ENCODE measurements at places on chromosomes 5 and 9. TPM values are rescaled to one million over a fixed set of nuclear protein-coding genes. Genes with fewer than 3 reads are reported as not detected.

DNA sequence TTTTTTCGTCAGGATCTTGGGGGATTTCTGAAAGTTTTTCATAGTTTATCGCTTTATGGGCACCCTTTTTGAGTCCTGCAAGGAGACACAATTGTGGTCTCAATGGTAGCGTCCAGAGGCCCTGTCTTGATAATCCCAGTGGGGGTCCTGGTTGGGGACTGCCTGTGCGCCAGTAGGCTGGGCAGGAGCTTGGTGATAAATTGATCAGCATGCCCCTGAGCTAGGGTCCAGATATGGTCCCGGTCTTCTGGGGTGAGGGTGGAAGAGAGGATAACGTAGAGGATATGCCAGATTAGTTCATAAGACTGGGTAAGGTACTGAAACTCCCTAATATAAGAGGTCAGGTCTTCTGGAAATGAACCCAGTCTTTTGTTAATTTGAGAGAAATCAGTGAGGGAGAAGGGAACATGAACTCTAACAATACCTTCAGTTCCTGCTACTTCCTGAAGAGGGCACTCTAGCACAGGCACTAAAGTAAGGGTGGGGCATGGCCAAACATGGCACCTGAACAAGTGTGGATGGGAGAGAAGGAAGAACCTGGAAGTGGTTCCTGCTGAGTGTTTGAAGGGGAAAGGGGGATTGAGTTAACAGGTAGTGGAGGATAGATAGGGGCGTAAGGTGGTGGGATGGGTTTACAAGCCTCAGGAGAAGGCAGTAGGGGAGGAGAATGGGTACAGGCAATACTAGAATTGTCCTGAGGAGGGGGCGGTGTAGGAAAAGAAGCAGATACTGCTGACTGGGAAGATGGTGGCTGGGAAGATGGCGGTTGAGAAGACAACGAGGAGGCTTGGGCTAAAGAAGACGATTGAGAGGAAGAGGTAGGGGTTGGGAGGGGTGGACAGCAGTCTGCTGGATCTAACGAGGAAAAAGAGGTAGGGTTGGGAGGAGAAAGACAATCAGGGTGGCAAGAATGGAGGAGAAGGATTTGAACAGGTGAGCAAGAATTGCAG, 33.8 kb upstream of the ANXA2R start:
- no peaks in the 10 kb centered on the region for H3K27me3 ChIP-seq
- H3K36me3 ChIP-seq = peaks cover 18% of the 10 kb centered on the region
- H3K27ac ChIP-seq = no peak overlapping the region
- H3K4me3 ChIP-seq = no peak overlapping the region
- DNase-seq = peak; percentile 58
- H3K4me1 ChIP-seq = peaks cover 39% of the 10 kb centered on the region

DNA sequence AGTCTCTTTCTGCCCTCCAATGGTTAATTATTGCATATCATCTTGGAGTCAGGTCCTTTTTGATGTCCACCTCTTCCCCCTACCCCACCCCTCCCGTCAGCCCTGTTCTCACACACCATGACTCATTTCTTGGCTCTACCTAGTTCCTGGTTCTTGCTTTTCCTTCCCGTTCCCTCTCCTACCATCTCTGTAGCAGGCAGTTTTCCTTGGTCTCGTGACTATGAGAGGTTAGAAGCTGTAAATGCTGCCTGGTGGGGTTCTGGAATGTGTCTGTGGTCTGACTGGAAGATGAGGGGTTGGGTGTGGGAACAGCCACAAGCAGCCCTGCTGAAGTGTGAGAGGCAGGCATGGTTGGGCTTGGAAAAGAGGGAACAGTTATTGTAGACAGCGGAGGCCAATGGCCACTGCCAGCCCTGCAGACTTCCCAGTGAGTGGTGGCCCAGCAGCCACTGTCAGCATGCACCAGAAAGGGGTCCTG, 18.2 kb downstream of the SLC22A5 start:
- H3K27ac ChIP-seq = no peak overlapping the region
- no peak overlapping the region for H3K4me3 ChIP-seq
- H3K36me3 ChIP-seq = no peaks in the 10 kb centered on the region
- H3K4me1 ChIP-seq = peaks cover 52% of the 10 kb centered on the region
- no peak for DNase-seq

DNA sequence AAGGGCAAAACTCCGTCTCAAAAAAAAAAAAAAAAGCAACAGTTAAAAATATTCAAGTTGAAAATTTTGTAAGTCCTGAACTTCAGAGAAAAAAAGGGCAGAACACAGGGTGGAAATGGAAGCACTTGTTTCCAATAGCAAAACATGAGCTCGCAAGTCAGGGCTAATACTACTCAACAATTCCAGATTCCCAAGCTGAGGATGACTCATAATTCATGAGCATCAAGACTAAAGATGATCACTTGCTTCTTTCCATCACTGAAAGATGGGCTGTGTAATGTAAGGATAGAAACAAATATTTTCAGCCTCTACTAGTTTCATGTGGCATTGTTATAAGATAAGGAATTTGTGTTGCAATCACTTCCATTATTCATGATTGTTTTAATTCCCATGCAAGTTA, 33.5 kb upstream of the FST start:
- no peak overlapping the region for H3K4me3 ChIP-seq
- no peaks in the 10 kb centered on the region for H3K36me3 ChIP-seq
- no peak overlapping the region for H3K27ac ChIP-seq

DNA sequence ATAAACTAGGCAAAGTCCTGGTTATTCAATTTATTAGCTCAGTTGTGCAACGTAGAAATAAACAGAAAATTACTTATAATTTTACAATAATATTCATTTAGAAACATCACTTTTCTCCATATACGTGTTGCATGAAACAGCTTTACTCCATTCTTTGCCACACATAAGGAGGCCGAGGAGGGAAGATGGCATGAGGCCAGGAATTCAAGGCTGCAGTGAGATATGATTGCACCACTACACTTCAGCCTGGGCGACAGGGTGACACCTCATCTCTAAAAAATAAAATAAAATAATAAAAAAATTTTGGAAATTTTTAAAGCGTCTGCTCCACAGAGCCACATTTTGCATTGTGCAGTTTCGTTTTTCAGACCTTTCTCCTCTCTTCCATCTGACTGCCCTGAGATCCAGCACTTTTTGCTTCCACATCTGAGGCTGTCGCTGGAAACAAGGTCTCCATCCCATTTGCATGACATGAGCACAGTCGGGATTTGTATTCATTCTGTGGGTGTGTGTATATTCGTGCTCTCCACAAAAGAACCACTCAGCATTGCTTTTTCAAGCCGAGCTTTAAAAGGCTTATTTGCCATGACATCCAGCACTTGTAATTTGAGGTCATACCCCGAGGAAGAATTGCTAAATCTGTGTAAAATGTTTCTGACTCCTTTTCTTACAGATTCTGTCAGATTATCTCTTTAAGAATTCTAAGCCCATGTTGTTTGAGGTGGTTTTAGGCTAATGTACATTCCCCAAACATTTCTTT, 98.6 kb upstream of the MSX2 start:
- DNase-seq = no peak
- no peaks in the 10 kb centered on the region for H3K4me1 ChIP-seq
- H3K4me3 ChIP-seq = no peak overlapping the region
- no peaks in the 10 kb centered on the region for H3K36me3 ChIP-seq
- H3K27me3 ChIP-seq = peaks cover 4% of the 10 kb centered on the region

PRUNE2 gene
- 0.24 TPM for total RNA-seq

DNA sequence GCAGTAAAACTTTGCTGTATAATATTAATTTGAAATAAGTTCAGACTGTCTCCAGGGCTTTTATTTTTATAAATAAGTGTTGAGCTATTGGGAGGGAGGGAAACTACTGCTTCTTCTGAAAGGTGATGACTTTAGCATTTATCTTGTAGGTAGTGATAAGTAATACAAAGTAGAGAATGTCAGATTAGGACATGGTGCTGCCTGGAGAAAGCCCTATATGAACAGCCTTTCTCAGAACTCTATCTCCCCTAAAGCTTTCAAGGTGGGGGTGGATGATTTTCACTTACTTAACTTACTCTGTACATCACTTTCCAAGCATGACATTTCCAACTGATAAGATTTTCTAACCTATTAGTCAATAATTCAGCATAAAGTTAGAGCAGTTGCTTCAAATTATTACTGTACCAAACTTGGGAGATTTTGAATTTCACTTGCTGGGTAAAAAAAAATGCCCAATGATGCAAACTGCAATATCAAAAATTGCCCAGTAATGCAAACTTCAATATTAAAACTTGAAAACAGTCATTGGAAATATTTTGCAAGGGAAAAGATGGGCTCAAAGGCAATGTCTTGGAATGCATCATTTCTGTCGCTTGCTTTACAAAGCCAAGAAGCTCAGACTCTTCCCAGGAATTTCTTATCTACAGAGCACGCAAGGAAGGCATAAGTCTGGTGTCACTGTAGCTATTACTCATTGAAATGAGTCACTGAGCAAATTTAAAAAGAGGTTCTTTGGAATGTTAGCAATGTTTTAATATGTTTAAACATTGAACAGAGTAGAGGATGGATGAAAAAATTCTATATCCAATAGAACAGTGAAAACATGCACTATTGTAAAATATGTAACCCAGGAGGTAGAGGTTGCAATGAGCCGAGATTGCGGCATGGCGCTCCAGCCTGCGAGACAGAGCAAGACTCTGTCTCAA, 569.5 kb downstream of the PSAT1 start:
- no peaks in the 10 kb centered on the region for H3K4me1 ChIP-seq
- no peak for DNase-seq
- no peaks in the 10 kb centered on the region for H3K27me3 ChIP-seq
- H3K27ac ChIP-seq = no peak overlapping the region
- no peak overlapping the region for H3K4me3 ChIP-seq

MED22 gene
- total RNA-seq = 20.8 TPM

- peak within 1 kb of the TSS; percentile 98 for H3K4me3 ChIP-seq
- H3K27me3 ChIP-seq = no peaks in the 10 kb centered on the region
- H3K36me3 ChIP-seq = peaks cover 26% of the 10 kb centered on the region
- peak within 1 kb of the TSS; percentile 99 for H3K27ac ChIP-seq
- peak; percentile 96 for DNase-seq
- peaks cover 62% of the 10 kb centered on the region for H3K4me1 ChIP-seq
These were observed at the start of gene DNAJC18 for GRCh38 chr5:139439013-139439903. TSS of gene DNAJC18 (minus strand) at chr5:139439525. CDS start at chr5:139439445, 80 bp downstream.

GRCh38 chr5:164671640-164672039, 1166.2 kb downstream of the MAT2B start:
- H3K4me1 ChIP-seq = no peaks in the 10 kb centered on the region
- no peaks in the 10 kb centered on the region for H3K27me3 ChIP-seq
- H3K4me3 ChIP-seq = no peak overlapping the region
- no peak overlapping the region for H3K27ac ChIP-seq
- H3K36me3 ChIP-seq = no peaks in the 10 kb centered on the region

DNA sequence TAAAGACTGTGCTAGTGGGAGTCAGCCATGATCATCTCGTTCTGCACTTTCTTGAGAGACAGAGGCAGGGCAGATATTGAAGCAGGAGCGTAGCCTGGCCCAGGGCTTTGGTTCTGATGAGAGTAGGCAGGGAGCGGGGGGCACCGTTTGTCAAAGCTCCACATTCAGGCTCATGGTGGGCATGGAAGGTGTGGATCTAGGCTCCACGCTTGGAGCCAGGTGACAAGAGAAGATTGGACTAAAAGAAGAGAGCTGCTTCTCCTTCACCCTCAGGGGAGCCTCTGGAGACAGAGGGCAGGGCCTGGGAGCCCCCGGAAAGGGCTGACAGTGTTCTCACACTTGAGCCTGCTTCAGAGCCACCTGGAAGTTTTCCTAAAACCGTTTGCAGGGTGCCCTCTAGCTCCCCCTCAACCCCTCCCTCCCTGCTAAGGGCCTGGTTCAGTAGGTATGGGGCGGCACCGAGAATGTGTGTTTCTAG, 24.7 kb upstream of the FCN2 start:
- H3K4me3 ChIP-seq = no peak overlapping the region
- no peak for DNase-seq
- peaks cover 35% of the 10 kb centered on the region for H3K27me3 ChIP-seq
- H3K4me1 ChIP-seq = peaks cover 17% of the 10 kb centered on the region
- no peaks in the 10 kb centered on the region for H3K36me3 ChIP-seq

- no peaks in the 10 kb centered on the region for H3K36me3 ChIP-seq
- H3K27me3 ChIP-seq = peaks cover 7% of the 10 kb centered on the region
- H3K4me1 ChIP-seq = no peaks in the 10 kb centered on the region
These were observed 86.9 kb upstream of the SH3PXD2B start for GRCh38 chr5:172541099-172541772.

GRCh38 chr9:98099346-98099745, 19.7 kb downstream of the TRIM14 start:
- no peaks in the 10 kb centered on the region for H3K27me3 ChIP-seq
- peaks cover 83% of the 10 kb centered on the region for H3K4me1 ChIP-seq
- peak overlapping the region; percentile 89 for H3K27ac ChIP-seq
- no peak overlapping the region for H3K4me3 ChIP-seq
- peaks cover 43% of the 10 kb centered on the region for H3K36me3 ChIP-seq
- DNase-seq = no peak

DNA sequence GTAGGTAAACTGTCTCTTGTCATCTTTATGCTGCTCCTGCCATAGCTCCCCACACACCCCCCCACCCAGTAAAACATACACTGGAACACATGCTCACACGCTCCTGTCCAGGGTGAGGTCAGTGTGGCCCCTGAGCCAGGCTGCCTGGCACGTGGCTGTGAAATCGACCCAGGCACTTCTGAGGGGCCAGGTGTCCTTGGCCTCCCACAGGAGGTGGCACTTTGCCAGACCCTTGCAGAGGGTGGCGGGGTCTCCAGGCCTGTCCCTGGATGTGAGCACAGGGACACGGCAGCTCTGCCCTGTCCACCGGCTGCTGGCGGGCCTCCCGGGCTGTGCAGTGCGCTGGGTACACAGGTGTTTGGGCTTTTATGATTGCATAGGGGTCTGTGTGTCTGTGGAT, 10.0 kb upstream of the CRB2 start:
- H3K4me3 ChIP-seq = no peak overlapping the region
- no peak overlapping the region for H3K27ac ChIP-seq
- H3K4me1 ChIP-seq = peaks cover 7% of the 10 kb centered on the region
- DNase-seq = no peak
- no peaks in the 10 kb centered on the region for H3K36me3 ChIP-seq

GPR151 gene
- total RNA-seq = not detected

IGFBPL1 gene
- not detected for total RNA-seq

DNA sequence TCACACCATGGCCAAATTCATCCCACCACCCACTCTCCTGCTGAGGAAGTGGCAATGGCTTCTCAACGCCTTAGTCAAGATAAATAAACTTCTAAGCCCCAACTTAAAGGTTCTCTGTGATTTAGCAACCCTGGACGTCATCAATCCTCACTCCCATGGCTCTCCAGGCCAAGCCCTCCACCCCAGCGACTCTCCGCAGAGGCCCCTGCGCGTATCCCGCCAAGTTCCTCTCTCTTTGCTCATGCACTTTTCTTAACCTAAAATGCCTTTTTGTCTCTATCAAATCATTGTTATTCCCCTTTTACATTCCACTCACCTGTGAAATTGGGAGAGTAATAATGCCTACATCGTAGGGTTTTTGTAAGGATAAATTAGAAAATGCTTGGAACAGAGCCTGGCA, 88.6 kb downstream of the NRG2 start:
- H3K27me3 ChIP-seq = peaks cover 7% of the 10 kb centered on the region
- no peaks in the 10 kb centered on the region for H3K4me1 ChIP-seq
- no peaks in the 10 kb centered on the region for H3K36me3 ChIP-seq
- H3K27ac ChIP-seq = no peak overlapping the region

Data from activated CD4-positive, alpha-beta memory T cell treated with anti-CD3 and anti-CD28 coated beads for 36 hours (primary cell).